H7 (cell line): ENCODE measurements at places on chromosomes 1 and 21. TPM values are rescaled to one million over a fixed set of nuclear protein-coding genes. Genes with fewer than 3 reads are reported as not detected.
A peak's percentile ranks its signal among the peaks of the same experiment; 100 is the strongest.

Gene UTS2
- 0.35 and 1.3 TPM in 2 replicates for total RNA-seq

Gene NUAK2
- total RNA-seq: 9.2 and 9.8 TPM in 2 replicates

Gene FLG2
- total RNA-seq: not detected in 2 replicates

DNA sequence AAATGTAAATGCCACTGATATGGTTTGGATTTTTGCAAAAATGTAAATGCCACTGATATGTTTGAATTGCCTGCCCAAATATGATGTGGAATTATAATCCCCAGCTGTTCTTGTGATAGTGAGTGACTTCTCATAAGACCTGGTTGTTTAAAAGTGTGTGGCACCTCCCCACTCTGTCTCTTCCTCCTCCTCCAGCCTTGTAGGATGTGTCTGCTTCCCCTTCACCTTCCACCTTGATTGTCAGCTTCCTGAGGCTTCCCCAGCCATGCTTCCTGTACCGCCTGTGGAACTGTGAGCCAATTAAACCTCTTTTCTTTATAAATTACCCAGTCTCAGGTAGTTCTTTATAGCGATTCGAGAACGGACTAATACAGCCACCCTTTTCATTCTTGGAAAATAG, 1.3 kb upstream of the CCT8 start:
- no peak for DNase-seq

GRCh38 chr21:17775431-17776126, 43.6 kb downstream of the C21orf91 start:
- DNase-seq: no peak

GRCh38 chr1:66578841-66579240, 44.9 kb downstream of the SGIP1 start:
- no peak for DNase-seq

DNA sequence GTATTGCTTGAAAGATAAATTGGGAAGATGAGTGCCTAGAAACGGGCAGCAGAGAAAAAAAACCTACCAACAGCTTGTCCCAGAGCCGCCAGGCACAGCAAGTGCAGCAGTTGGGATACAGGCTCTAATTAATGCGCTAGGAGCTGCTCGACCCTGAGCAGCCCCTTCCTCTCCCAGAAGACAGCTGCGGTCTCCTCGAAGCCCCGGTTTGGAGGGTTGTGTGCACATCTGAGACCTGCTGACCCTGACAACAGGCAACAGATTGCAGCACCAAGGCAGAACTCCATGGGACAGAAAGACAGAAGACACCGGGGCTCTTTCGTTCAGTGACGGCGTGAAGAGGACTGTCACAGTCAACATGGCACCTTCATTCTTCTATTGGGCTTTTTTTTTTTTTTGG, 101.4 kb downstream of the TSEN15 start:
- DNase-seq: no peak

DNA sequence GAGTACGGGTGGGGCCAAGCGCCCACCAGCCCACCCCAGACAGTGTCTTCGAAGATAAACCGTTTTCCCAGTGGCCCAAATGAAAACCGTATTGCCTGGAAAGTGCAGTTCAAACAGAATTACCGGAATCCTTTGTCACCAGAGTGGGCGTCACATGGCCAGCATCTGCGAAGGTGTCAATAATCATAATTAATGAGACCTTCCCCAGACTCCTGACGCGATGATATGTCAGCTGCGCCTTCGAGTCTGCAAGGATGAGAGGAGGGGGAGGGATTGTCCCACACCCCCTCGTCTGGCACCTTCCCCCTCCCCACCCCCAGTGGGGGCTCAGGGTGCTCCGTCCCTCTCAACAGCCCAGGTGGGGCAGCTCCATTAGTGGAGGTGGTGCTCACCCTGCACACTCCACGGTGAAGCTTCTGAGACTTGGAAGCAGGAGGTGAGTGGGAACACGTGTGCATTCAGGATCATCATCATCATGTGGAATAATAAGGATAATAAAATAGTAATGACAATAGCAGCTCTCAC, 215.1 kb downstream of the PTPRU start:
- peak; percentile 11 for DNase-seq

DNA sequence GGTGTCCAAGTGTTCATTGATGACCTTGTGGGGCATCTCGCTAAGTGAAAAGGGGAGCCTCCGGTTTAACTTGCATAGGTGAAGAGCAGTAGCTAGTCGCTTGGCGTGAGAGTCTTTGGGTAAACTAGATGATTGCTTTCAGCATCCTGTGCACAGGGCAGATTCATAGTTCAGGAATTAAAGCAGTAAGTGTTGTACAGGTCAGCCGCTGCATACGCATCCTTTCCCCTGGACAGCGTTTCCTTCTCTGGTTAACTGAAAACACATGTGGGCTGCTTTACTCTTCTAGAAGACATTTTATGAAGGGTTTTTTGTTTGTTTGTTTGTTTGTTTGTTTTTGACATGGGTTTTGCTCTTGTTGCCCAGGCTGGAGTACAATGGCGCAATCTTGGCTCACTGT, 12.1 kb downstream of the NDUFV3 start:
- DNase-seq: no peak

DNA sequence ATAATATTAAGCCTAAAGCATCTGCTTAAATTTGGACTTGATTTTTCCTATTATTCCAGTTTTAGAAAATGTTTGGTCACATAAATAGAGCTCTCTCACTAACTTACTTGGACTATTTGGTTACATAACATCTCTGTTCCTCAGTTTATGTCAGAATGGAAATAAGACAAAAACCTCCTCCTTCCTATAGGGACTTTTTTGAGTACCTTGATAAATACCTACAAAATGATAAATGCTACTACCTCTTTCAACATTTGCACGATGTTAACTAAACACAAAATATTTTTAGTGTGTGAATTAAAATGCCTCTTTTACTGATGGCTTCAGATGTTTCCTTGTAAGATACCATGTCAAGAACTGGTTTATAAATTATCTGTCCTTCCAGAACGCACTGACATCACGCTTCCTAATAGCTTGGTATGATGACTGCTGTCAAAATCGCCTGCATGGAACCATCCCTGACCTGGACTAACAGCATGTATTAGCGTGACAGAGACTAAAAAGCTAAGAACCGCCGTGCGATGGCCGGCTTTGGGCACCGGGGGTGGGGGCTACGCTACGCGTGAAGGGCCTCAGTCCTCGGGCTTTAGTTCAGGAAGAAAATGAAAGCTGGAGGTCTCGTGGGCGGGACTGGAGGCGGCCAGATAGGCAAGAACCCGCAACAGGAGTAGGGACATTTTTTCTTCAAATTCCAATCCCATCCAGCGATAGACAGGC, 133.2 kb upstream of the BARHL2 start:
- peak; percentile 62 for DNase-seq

GRCh38 chr1:187641463-187641862, 812.7 kb downstream of the PLA2G4A start:
- DNase-seq: no peak

DNA sequence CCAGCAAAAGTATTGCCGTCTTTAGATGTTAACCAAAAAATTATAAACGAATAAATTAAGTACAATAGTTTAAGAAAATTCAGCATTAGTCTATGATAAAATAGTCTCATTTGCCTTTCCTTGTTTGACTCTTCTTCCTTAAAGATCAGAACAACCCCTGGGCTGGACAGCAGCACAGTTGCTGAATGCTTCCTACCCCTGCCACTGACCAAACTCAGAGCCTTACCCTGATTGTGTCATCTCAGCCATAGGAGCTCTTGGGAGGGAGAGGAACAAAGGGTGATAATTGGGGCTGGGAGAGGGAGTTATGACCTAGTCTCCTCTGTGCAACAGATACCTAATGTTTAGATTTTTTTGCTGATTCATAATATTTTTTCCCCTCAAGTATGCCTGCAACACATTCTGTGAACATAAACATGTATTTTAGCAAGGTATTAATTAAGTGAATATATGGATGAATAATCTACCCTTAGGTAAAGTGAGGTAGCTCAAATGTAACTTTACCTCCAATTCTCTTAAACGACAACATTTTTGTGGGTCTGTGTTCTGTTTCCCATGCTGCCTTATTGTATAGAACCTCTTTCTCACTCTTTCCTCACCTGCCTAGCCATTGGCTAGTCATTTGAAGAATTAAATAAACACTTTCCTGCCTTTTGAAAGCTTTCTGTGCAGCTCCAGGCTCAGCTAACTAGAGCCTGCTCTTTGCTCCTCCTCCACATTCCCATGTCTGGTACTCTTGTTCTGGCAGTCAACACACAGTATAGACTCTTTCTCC, 46.1 kb downstream of the FGGY start:
- no peak for DNase-seq

DNA sequence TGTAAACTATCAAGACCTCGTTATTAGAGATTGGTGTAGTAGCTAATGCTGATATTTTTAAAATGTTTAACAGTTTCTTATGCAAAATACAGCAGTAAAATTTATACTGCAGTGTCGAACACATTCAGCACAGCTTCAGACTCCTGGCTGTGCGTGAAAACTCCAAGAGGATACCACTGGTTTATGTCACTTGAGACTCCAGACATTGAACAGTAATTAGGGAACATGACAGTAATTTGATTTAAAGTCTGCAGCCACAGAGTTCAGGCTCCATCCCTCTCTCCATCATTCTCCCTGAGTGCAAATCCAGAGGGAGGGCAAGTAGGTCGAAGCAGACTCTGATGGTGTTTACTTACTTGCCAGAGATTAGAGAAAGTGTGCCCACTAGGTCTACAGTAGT, 94.2 kb downstream of the AK5 start:
- DNase-seq: no peak

GRCh38 chr1:110436635-110437034, 14.3 kb upstream of the PROK1 start:
- DNase-seq: no peak

DNA sequence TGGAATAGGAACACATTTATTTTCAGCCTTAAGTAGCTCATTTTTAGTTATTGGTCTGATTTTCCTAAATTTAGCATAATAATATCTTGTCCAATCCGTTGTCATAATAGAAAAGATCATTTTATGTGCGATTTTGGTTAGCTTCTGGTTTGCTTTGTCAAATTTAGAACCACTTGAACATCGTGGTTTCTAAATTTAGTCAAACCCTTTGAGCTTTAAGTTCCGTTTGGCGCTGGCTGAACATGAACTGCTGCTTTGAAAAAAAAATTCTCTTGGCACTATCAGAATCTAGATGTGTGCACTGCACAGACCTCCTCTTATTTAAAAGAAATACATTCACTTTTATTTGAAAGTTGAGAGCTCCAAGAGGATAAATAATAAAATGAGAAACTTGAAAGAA, 370.6 kb downstream of the PTPRC start:
- DNase-seq: no peak

DNA sequence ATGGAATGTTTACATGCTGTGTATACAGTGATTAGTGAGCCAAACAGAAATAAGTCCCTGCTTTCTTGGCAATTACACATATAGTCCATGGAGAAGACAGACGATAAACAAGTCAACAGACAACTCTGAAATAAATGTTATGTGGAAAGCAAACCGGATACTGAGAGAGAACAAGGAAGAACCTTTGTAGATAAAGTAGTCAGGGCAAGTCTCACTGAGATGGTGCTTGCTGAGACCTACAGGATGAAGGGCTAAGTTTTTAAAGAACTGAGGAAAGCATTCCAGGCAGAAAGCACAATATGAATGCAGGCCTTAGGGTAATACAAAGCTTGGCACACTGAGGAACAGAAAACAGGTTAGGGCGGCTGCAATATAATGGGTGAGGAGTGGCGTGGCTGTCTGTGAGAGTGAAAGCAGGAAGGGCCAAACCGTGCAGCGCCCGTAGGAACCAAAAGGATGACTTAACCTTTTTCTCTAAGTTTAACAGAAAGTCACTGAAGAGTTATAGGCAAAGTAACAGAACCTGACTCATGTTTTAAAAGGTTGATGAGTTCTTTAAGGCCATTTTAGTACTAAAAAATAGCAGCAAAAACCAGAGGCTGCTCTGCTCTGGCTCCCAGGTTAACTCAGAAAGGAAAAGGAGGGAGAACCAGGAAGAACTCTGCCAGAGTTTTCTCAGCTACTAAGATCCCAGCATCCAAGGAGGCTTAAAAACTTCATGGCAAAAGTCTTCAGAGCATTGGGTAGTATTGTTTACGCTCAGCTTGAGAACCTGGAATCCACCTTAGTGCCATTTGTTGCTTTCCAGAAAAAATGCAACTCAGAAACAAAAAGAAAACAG, 8.7 kb upstream of the TTF2 start:
- no peak for DNase-seq

- no peak for DNase-seq
These were observed 433.2 kb downstream of the USP25 start for GRCh38 chr21:16162953-16163352.

- peak; percentile 65 for DNase-seq
These were observed 155.8 kb upstream of the TMEM51 start for GRCh38 chr1:14997646-14998276.

DNA sequence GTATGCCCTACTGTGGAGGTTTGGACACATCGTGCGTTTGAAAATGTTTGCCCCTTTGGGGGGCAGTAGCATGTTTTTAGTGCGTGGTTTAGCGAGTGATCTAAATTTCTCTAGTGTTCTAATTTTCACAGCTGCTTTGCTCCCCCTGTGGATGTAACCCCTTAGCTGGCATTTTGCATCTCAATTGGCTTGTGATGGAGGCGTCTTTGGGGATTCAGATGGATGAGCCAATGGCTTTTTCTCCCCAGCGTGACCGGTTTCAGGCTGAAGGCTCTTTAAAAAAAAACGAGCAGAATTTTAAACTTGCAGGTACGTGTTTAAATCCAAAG, 836 bp downstream of the CDC7 start:
- peak; percentile 42 for DNase-seq

DNA sequence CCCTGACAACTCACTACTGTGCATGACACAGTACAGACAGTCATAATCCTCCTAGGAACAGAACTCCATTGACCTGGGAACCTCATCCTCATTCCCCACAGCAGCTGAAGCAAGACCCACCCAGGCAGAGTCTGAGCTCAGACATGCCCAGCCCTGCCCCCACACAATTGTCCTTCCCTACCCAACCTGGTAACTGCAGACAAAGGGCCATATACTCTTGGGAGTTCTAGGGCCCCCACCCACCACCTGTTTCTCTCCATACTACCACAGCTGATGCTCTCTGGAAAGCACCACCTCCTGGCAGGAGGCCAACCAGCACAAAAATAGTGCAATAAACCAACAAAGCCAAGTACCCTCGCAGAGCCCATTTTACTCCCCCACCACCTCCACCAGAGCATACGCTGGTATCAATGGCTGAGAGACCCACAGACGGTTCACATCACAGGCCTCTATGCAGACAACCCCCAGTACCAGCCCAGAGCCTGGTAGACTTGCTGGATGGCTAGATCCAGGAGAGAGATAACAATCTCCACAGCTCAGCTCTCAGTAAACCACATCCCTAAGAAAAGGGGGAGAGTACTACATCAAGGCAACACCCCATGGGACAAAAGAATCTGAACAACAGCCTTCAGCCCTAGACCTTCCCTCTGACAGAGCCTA, 159.7 kb upstream of the CXADR start:
- no peak for DNase-seq

DNA sequence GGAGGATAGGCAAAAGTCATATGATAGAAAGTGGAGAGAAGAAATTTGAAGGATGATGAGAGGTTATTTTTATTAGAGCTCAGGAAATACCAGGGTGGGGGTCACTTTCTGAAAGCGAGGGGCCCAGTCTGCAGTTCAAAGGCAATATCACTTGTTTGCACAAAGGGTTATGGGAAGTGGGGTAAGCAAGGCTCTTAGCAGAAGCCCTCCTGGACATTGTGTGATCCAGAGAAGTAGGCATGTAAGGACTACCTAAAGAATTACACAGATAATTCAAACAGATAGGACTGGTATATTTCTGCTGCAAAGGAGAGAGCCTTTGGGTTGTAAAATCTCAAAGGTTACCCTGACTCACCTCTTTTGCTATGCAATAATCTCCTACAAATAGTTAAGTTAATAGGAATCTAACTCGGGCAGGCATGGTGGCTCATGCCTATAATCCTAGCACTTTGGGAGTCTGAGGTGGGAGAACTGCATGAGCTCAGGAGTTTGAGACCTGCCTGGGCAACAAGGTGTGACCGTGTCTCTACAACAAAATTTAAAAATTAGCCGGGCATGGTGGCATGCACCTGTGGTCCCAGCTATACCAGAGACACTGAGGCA, 25.2 kb upstream of the PRRC2C start:
- no peak for DNase-seq
